ENCODE measurements at places on chromosomes 2 and 18.

DNA sequence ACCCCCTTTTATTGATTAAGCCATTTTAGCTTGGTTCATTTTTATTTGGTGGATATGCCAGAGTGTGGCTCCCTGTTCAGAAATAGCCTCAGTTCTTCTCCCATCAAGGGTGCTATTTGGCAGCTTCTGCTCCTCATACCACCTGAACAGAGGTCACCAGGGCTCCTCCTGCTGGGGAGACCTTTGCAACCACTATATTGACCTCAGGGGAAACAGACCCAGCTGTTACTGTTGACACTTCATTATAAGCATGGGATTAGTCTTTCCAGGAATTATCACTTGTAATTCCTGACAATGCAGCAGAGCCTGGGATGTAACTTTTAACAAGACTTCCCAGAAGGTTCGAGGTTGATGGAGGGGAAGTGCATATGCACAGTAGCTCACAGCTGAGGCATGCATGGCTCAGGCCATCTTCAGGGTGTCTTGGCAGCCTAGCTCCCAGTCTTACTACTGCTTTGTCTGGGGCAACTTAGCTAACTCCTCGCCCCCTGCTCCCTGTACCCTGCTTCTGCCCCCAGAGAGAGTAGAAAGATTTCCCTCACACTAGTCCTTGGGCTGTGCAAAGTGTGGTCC is 239.4 kb upstream of the SPRED2 start:
- no peak for DNase-seq

DNA sequence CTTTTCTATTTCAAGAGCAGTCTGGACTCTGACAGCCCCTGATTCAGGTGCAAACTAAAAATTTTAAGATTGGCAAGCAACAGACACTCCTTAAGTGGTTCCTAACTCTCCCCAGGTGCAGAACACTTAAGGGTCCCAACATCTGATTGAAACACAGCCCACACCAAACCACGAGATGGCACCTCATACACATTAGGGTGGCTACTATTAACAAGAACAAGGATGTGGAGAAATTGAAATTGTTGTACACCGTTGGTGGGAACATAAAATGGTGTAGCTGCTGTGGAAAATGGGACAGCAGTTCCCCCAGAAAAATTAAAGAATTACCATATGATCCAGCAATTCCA is 82.3 kb downstream of the POLR1A start:
- DNase-seq: no peak

GRCh38 chr2:195984923-195985726 is 83.5 kb downstream of the DNAH7 start:
- DNase-seq: no peak

DNA sequence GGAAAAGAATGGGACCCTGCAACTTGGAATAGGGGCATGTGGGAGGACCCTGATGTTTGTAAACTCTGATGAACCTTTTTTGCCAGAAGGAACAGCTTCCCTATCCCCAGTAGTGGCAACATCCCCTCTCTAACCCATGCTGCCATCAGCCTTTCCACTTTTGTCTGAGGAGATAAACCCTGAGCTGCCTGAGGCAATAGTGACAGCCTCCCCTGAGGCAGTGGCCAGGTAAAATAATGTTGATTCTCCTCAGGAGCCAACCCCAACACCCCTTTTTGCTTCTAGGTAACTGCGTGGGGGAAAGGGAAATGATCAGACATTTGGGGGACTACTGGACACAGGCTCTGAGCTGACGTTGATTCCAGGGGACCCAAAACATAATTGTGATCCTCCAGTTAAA is 106.8 kb upstream of the NPAS2 start:
- no peak for DNase-seq

DNA sequence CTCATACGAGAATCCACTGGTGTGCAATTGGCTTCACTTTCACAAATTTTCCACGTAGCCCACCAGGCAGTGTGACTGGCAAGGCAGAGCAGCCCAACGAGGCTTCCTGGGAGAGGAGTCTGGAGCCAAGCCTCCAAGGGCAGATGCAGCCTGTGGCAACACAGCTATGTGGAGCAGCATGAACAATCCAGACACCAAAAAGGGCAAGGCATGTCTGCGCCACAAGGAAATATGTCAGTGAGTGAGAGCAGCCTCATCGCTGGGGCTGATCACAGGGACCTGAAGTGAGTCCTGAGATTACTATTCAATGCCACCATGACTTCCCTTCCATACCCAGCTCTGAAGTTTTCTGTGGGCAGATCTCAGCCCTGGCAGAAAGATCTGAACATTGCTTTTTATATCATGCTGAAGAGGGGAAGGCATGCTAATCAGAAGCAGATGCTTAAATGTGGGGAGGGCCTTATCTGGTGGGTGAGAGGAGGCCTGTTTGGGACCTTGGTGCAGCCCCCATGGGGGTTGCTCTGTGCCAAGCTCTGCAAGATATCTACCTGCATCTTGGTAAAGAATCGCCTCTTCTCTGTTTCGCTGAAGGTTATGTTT is 40.0 kb upstream of the PUM2 start:
- no peak for DNase-seq

GRCh38 chr2:72006188-72006736 is 141.4 kb downstream of the CYP26B1 start:
- no peak for DNase-seq

- no peak for DNase-seq
Measured at GRCh38 chr18:44625386-44625785, 55.3 kb upstream of the SETBP1 start.

GRCh38 chr2:239302808-239303557 is 97.8 kb downstream of the HDAC4 start:
- DNase-seq: no peak

- no peak for DNase-seq
Measured at GRCh38 chr2:85394976-85395375, 15.2 kb downstream of the CAPG start.

- DNase-seq: no peak
Measured at GRCh38 chr18:13176847-13177246, 41.7 kb upstream of the LDLRAD4 start.

- DNase-seq: no peak
Measured at GRCh38 chr2:27730261-27730662, 41.3 kb upstream of the MRPL33 start.

DNA sequence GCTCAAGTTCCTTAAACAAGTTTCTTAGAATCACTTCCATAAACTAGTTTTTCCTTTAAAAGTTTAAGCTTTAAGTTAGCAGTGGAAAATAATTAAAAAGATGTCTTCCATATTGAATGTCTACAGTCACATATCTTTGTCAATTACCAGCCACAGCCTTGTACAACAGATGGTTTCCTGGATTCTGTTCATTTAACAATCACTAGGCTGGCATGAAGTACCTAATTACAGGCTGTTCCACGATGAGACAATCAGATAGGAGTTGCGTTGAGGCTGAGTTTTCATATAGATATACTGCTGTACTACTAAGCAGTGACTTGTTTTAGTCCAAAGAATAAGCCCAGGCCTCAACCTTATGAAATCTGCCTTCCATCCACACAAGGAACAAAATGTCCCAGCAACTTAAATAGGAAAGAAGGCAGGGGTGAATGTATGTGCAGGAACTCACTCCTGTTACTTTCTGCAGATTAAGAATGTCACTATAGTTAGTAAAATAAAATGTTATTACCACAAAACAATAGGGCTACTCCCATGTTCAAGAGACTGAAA is 131.0 kb downstream of the ZAP70 start:
- DNase-seq: no peak

GRCh38 chr2:45812011-45812500 is 160.6 kb downstream of the PRKCE start:
- DNase-seq: peak; percentile 74

- DNase-seq: no peak
Measured at GRCh38 chr18:33571998-33572787, 5.8 kb upstream of the ASXL3 start.

DNA sequence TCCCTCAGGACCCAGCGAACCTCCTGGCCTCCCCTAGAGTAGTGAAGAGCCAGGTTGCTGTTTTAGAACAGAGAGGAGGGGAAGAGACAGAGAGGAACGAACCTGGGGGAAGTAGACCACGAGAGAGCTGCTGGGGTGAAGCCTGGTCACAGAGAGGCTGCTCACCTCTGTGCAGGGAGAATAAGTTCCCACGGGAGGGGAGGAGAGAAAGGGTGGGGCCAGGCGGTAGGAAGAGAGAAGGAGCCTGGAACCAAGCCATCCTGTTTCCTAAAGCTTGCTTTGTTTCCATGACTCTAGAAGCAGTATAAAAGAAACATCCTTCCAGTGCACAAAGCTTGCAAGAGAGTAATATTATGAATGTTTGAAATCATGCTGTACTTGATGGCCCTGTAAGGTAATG is 147.9 kb downstream of the MYT1L start:
- no peak for DNase-seq

GRCh38 chr2:147923846-147924245 is 79.0 kb downstream of the ACVR2A start:
- no peak for DNase-seq

DNA sequence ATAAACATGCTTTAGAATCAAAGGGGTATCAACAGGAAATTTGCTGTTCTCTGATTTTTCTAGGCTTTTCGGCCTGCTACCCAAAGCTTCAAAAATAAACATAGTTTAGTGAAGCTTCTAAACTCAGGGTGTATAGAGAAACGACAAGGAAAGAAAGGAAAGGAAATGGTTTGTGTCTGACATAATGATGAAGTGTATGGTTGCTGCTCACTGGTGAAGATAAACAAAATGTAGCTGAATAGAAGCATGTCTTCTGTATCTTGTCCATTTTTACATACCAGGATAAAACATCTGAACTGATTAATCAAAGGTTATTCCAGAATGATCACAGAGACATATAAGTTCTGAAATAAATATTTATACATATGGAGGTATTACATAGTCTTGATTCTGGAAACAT is 1324.6 kb upstream of the NRXN1 start:
- no peak for DNase-seq

DNA sequence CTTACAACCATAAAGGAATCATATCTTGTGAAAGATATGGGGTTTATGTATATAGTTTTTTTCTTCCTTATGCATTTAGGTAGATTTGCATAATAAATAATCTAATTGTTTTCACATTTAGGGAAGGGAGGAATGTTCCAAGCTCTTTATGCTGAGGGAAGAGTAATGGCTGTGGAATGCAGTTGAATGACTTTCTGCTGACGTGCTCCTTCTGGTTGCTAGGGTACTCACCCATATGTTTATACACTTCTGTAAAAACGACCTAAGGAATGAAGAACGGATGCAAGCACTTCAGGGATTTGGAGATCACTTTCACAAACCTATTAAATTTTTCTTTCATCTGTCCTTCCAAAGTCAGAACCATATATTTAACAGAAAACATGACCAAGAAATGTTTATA is 29.2 kb upstream of the PPP4R1 start:
- peak; percentile 98 for DNase-seq

GRCh38 chr2:236449167-236449761 is 120.4 kb upstream of the ACKR3 start:
- no peak for DNase-seq

DNA sequence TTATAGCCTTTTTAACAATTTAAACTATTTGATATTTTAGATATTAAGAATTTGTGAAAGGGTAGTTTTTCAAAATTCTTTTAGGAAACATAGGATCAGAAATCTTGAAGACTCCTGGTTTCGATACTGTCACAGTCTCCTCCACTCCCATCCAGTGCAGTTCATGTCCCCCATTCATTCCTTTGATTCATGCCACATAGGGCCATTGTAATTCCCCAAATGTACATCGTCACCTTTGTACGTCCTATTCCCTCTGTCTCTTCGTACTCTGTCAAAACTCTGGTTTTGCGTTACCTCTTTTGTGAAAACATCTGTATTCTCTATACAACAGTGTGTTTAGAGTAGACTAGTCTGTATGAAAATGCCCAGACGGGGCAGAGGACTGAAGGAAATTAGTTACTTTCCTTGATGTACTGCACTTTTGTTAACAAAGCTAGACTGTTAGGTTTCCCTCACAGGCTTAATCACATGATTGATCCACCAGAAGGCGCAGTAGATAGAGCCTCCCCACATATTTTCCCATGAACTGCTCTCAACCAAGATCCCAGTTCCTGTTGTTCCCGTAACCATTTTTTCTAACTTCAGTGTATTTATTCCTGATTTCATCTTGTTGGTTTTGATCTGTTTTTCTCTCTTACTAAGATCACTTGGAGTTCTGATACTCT is 2.5 kb downstream of the MRPL35 start:
- DNase-seq: no peak

DNA sequence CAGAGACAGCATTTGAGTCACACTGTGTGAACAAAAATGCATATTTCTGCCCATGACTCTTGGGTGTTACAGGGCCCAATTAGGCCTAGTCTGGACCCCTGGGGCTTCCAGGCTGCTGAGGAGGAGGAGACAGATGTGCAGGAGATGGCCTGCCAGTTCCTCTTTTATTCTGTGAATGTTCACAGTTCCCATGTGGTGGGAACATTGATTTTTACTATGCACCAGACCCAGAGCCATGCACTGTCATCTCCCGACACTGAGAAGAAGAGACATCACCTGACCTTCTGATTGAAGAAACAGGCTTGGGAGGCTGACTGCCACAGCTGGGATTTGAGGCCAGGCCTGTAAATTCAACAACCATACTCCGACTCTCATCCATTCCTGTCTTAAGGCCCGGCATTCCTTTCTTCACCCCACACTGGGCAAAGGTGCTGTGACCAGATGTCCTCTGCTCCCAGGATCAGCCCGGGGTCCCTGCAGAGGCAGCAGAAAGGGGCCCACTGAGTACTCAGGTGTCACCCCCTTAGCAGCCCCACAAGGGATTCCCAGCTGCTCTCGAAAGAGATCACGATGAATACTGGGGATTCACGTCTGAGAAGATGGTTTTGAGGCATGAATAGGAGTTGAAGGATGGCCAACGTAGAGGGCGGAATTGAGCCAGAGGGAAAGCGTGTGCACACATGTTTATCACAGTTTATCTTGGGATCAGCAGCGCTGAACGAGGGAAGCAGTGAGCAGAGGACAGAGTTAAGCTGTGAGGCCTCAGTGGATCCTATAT is 3.6 kb upstream of the TFCP2L1 start:
- DNase-seq: no peak

- DNase-seq: no peak
Measured at GRCh38 chr2:84674099-84674498, 157.8 kb downstream of the DNAH6 start.

- no peak for DNase-seq
Measured at GRCh38 chr2:240797914-240798313, 22.1 kb downstream of the KIF1A start.

GRCh38 chr18:70636991-70637390 is 348.1 kb downstream of the SOCS6 start:
- DNase-seq: no peak

DNA sequence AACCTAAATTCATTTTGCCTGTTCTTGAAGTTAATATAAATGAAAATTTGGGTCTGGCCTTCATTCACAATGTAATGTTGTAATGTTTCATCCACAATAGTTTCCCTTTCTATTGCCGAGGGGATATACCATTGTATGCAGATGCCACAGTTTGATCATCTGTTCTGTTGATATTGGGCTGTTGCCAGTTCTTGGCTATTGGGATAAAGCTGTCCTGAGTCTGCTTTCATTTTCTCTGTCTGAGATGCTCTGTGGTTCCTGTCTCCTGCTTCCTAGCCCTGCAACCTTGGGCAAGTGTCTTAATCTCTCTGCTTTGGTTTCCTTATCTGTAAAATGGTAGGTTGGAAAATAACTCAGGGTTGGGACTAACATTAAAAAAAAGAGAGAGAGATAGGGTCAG is 25.2 kb downstream of the B3GNT2 start:
- no peak for DNase-seq

DNA sequence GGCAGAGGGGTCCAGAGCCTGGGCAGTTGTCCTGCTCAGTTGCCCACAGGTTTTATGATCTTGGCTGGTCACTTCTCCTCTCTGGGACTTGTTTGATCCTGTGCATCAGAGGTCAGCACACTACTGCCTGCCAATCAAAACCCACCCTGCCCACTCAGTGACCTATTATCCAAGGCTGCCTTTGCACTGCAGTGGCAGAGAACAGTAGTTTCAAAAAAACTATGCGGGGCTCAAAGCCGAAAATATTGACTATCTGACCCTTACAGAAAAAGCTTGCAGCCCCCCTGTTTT is 218.2 kb downstream of the CYP26B1 start:
- DNase-seq: no peak
